ENCODE measurements at places on chromosomes 13 and 19.
A peak's percentile ranks its signal among the peaks of the same experiment; 100 is the strongest.

DNA sequence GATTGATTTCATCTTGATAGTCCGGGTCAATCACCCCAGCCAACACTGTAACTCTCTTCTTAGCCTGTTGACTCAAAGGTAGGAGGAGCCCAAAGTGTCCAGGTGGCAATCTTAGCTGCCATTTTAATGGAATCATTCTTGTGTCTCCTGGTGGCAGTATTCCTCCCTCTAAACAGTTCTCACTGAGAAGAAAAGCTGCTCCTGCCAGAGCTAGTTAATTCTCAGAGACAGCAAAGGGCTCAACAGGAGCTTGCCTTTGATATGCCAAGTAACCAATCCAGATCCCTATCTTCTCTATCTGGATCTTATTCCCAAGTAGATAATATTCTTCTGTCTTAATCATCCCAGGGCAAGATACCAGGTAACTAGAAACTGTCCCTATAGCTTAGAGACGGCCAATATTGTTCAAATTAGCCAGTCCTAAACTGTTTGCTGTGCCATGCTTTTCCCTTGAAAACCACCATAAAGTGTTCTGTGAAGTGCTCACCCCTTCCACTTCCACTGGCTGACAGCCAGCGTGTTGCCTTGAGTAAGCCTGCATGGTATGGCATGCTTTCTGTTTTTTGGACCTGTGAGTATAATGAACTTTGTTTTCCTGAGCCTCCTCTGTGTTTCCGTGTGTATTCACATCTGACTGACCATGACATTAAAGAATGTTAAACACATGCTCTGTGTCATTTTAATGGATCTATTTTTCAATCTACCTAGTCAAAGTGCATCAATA, 463.7 kb upstream of the SLITRK5 start:
- DNase-seq: no peak

- DNase-seq: no peak
These were observed 266.3 kb downstream of the LMO7 start for GRCh38 chr13:75902166-75903104.

DNA sequence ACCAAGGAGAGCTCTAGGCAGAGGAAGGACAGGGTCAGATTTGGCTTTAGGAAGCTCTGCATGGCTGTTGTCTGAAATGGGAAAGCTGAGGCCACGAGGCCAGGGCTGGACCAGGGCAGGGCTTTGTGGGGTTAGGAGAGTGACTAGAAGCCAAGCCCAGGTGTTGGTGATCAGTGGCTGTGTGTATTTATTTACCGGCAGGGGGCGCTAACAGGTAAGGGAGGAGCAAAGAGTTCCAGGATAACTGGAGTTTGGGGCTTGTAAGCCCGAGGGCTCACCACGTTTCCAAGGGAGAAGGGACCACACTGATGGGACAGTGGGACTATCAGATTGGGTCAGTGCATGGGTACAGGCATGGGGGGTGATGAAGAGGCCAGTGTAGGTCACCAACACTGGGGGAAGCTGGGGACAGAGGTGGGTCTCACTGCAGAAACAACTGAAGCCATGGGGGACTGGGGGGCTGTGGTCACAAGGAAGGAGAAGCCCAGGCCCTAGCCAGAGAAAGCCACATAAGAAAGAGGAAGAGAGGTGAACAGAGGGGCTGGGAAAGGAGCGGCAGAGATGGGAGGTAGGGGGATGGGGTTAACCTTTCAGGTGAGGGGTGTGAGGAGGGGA, 3.9 kb downstream of the TMEM147 start:
- DNase-seq: no peak

DNA sequence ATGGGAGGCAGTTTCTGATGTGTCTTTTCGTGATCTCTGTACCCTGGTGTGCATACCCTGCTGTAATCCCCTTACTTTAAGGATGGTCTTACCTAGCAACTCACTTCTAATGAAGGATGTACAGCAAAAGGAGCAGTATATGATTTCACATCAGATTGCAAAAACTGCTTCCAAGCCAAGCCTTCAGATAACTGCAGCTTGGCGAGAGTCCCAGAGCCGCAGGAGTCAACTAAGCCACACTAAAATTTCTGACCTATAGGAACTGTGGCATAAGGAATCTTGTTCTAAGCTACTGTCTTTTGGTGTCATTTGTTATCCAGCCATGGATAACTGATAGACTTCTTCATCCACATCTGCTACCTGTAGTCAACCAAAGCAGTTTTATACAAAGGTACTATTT, 496.7 kb downstream of the GPC6 start:
- DNase-seq: no peak

DNA sequence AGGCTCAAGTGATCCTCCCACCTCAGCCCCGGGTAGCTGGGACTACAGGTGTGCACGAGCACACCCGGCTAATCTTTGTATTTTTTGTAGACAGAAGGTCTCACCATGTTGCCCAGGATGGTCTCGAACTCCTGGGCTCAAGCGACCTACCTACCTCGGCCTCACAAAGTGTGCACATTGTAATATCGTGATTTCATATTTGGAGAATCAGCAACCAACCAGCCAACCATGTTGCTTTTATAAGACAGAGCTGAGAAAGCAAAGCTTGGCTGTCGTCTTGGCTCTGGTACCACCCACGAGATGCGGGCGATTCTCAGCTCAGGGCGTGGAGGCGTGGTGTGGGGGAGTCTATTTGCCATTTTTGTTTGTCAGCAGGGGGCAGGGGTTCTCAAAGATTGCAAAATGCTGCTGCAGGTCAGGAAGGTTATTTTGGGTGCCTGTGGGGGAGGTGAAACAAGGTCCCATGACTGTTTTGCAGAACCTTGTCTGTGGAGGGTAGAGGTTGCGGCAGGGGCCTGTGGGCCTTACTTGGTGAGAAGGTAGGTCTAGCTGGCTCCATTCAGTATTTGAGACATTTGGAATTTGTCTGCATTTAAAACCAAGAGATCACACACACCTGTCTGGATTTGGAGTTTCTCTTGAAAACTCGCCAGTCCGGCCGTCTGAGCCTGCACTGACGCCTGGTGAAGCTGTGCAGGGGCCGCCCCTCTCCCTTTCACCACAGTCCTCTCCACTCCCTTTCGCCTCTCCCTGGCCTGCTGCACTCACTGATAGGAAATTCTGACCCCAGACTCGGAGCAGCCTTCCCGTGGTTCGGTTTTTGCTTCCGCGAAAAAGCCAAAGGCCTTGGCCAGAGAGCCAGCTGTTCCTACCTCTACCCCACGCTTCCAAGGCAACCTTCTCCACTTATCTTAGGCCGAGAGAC, 15.4 kb downstream of the TNFAIP8L1 start:
- no peak for DNase-seq

DNA sequence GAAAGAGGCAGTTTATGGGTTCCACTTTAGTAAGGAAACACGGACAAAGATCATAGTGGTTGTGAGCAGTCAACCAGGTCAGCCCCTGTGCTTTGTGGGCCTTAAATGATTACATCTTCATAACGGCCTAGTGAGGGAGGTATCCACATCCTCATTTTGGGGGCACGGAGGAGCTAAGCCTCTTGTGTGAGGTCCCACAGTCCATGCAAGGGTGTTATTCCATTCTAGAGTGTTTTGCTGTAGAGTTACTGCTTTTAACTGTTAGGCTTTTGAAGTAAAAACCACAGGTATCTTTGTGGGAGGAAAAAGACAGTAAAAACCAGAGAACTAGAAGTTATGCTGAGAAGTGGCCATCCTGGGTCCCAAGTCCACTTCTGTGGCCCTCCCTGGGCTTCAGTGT, 4.0 kb downstream of the NOP53 start:
- no peak for DNase-seq

- DNase-seq: no peak
These were observed 66.6 kb downstream of the GADD45B start for GRCh38 chr19:2542341-2543069.

GRCh38 chr19:58212336-58213074, 16.2 kb upstream of the ZNF544 start:
- no peak for DNase-seq

GRCh38 chr13:104034891-104035290, 968.7 kb upstream of the SLC10A2 start:
- no peak for DNase-seq

GRCh38 chr19:24099829-24100228, 12.8 kb downstream of the ZNF254 start:
- no peak for DNase-seq

- no peak for DNase-seq
These were observed 13.2 kb upstream of the ASF1B start for GRCh38 chr19:14149509-14149994.

DNA sequence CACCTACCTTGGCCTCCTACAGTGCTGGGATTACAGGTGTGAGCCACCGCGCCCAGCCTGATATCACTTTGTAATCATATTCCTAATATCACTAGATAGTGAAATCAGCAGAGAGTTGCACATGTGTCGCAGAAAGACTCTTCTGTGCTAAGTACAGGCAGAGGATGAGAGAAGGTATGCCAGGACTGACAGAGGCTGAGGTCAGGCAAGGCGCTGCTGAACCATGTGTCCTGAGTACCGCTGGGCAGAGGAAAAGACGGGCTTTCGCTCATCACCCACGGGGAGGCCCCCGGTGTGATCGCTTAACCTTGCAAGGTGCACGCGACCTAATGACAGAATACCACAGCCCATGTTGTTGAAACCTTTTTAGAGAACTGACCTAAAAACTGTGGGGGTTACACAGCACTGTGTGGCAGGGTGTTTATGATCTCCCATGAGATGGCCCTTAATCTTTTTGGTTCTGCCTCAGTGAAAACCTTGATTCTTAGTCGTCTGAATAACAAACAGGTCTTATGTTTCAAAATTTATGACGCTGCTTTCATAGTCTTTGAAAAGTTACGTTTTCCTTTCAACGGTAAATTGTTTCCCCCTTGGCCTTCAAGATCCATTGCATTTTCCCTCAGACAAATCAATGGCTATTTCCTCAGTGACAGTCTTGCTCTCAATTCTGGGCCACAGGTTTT, 12.2 kb downstream of the GJA3 start:
- peak; percentile 42 for DNase-seq

- DNase-seq: no peak
These were observed 65.9 kb upstream of the KLF12 start for GRCh38 chr13:74200081-74200480.

DNA sequence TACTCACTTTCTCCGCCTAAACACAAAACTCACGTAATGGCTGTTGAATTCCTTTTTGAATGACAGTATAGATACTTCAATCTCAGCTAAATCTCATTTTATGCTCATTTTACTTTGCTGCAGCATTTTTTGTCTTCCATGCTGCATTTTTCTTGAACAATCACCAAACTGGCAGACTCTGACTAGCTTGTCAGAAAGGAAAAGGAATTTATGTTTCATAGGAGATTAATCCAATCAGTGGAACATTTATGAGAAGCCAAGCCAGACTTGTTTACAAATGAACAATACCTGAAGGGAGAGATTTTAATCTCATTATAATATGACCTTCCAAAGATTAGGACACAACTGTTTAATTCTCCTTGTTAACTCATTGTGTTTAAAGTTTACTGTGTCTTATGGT, 1044.3 kb downstream of the DIAPH3 start:
- no peak for DNase-seq

DNA sequence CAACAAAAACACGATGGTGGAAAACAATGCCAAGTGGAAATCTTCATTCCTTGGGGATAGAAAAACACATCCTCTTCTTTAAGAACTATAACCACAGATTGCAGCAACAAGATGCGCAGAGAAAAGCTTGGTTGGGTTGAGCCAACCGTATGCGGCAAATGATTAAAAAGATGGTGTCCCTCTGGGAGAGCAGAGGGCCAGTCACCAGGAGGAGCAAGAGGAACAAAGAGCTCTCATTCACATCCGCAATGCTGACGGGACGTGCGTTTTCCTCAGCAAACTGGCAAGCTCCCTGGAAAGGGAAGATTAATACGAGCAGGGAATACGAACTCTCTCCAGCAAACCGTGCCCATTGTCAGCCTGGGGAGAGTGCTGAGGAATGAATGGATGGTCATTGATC, 141.6 kb downstream of the KATNAL1 start:
- DNase-seq: no peak

DNA sequence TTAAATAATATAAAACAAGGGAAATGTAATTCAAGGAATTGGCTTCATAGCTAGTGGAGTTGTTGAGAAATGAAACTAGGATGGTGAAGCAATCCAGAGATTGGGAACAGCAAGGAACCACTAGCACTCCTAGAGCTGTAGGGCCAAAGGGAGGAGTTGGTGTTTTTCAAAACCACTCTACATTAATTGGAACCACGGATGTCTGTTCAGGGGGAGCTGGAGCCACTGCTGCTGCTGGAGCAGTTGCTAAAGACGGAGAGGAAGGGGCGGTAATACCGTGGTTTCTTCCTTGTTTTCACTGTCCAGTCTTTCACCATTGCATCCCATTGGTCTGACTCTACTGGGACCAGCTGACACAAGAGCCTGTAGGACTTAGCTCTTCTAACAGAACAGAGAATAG, 8.5 kb downstream of the DNAJC15 start:
- no peak for DNase-seq

- no peak for DNase-seq
These were observed 2.9 kb upstream of the CCDC9 start for GRCh38 chr19:47253467-47253881.

- DNase-seq: no peak
These were observed 276 bp downstream of the ALG11 start for GRCh38 chr13:52012512-52012836.

DNA sequence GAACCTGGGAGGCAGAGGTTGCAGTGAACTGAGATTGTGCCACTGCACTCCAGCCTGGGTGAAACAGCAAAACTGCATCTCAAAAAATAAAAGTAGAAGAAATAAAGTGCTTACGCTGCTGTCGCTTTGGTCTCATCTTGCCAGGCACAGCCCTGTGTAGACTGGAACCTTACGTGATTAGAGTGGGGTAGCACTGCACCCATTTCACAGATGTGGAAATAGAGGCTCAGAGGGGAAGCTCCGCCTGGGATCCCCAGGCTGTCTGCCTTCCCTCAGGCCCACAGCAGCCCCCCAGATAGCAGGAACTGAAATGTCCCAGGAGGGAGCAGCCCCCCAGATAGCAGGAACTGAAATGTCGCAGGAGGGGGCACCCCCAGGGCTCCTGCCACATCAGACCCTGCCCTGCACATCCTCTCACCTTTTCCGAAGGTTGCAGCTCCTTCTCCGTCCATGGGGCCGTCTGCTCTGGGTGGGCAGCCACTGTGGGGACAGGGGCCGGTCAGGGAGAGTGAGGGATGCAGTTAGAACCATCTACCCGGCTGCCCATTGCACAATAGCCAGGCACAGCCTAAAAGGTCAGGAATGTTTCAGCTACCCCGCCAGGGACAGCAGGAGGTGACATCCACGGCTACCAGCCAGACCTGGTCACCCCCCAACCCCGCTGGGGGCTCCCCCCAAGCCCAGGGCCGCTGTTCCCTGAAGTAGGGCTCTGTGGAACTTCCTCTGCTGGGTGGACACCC, 1.9 kb downstream of the PLIN4 start:
- DNase-seq: no peak

DNA sequence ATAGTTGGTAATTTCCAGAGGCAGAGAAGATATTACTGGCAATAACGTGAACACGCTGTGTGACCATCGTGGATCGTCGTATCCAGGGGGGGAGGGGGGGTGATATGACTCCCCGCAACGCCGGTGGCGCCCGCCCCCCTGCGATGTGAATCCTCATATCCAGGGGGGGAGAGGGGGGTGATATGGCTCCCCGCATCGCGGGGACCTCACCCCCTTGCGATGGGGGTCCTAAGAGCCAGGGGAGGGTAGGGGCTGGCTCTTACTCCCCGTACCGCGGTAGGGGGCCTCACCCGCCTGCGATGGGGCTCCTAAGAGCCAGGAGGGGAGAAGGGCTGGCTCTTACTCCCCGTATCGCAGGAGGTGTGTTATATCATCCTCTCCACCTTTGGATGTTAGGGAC, 31.3 kb upstream of the RGCC start:
- no peak for DNase-seq

GRCh38 chr13:78078168-78078567, 159.5 kb upstream of the EDNRB start:
- no peak for DNase-seq

GRCh38 chr13:22517544-22517943, 663.2 kb upstream of the SGCG start:
- no peak for DNase-seq
